ENCODE measurements at places on chromosomes 12 and 14.

GRCh38 chr12:5512601-5512970 lies 80.7 kb downstream of the NTF3 start:
- DNase-seq, result no peak

GRCh38 chr14:73752297-73752992 lies 38.3 kb upstream of the PNMA1 start:
- DNase-seq, result no peak

DNA sequence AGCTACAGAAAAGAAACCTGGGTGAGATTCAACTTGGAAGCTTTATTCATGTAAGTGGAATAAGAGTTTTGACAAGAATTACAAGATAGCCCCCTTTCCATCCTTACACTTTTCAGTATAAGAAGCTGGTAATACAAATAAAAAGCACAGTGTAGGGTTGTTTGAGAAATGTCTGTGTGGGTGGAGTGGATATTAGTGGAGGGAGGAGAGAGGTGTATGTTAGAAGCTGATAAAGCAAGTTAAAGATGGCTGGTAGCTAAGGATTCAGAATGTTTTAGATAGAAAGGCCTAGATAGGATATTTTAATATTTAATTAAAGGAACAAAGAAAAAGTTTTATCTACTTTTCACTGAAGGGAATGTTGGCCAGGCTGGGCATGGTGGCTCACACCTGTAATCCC lies 12.5 kb downstream of the CFAP54 start:
- DNase-seq, result no peak

DNA sequence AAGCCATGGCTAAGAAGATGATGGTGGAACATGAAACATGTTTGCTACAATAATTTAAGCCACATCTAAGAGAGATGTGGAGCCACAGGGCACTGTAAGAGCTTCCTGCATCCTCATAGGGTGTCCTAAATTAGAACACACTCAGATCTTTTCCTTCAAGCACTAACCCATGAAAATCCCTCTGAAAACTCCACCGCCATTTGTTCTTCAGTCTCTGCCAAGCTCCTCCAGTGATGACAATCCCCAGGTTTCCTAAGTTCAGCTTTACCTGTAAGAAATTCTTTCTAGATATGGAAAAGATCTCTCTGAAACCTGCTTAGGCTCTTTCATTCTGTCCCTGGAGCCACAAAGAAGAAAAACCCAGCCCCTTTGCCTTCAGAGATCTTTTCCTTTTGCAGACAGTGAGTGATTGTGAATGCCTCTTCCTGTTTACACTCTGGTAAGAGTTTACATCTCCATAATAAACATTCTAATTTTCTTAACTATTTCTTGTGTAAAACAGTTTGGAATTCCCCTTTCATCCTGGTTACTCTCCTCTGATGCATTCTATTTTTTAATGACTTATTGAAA lies 907.2 kb downstream of the VRK1 start:
- DNase-seq, result no peak

DNA sequence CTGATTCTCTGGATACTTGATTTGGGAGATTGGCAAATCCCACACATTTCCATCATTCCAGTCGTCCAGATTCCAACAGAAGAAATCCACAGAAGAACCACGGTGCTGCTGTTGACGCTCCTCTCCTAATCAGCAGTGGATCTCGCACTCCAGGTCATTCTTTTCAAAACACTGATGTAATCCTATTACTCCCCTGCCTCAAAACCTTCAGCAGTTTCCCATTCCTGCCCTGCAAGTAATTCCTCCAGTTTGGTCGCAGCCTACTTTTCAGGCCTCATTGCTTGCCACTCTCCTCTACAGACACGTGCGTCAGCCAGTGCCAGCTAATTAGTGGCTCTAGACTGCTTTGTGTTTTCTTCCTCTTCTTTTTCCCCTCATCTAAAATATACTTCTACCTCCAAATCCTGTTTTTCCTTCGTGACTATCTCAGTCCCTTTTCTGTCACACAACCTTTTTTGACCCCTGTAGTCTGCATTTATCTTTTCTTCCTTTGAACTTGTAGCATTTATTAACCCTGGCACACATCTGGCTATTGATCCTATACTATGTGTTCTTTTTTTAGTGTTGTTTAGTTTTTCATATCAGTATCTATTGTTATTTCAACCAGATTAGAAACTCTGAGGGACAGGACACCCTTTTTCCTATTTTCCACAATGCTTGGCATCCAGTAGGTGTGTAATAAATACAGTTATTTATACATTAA lies 36.8 kb downstream of the PRORP start:
- DNase-seq, result no peak

DNA sequence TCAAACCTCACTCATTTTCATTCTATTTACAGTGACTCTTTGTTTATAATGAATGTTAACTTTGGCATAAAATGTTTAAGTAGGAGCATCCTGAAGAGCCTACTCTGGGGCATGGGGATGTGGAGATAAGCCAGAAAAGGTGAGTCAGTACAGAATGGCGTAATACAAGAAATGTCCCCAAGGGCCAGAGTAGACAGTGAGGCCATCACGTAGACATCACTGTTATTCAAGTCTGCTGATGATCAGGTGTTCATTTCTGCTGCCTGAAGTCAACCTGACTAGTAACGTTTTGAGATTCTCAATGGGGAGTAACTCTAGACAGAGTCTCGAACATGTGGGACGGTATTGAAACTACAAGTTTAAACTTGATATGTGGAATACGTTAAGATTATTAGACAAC lies 47.6 kb upstream of the PKP2 start:
- DNase-seq, result no peak

GRCh38 chr12:59066445-59066844 lies 146.1 kb upstream of the LRIG3 start:
- no peak for DNase-seq

GRCh38 chr12:22332202-22332601 lies 2.3 kb downstream of the ST8SIA1 start:
- DNase-seq, result no peak

- DNase-seq, result no peak
These were observed 24.7 kb downstream of the RTRAF start for GRCh38 chr14:52013984-52014600.

DNA sequence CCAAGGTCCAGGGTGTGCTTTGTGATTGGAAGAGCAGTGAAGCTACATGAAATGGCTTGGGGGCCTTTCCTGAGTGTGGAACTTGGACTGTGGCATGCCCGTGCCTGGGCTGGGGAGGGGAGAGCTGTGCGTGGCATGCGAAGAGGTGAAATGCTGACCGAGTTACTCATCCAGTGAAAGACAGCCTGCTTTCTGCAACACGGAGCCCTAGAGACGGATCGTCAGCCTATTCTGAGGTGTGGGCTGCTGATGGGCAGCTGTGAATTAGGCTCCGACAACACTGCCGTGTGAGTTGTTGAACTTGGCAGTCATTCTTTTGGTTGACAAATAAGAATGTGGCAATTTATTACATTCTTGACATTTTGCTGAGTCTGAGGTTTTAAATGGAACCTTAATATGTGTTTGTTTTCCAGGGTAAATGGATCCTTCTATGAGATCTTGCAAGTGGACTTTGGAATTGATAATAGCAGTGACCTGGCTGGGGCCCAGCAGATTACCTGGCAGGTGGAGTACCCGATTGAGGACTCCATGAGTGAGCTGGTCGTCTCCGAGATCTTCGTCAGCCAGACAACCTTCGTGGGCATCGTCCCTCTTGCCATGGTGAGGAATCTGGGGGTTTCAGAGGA lies 453.9 kb downstream of the AACS start:
- DNase-seq, result no peak

- no peak for DNase-seq
These were observed 44.7 kb upstream of the CHST11 start for GRCh38 chr12:104411826-104412641.

DNA sequence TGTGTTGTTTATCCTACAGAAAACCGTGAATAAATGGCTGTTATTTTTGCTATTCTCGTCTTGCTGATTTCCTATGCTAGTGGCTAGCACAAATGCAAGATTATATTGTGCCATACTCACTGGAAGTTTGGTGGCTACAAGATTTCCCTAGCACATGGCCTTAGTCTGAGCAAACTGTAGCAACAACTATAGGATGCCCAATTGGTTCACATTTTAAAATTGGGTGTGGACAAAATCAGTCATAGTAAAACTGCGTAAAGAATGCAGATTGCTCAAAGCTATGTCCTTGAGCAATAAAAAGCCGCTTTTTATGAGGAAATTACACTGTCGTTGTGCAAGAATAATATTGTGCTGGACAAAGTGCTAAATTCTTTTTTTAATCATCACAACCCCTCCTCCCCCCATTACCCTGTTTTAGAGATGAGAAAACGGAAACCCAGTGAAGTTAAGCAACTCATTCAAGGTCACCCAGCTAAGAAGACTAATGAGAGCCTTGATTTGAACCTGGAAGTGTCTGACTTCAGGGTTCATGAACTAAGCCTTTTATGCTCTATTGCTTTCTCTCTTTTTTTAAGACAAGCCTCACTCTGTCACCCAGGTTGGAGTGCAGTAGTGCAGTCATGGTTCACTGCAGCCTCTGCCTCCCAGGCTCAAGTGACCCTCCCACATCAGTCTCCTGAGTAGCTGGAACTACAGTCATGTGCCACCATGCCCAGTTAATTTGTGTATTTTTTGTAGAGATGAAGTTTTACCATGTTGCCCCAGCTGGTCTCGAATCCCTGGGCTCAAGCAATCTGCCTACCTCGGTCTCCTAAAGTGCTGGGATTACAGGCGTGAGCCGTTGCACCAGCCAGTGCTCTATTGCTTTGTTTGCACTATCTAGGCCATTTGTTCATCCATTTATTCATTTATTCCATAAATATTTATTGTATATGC lies 73.6 kb downstream of the SRGAP1 start:
- DNase-seq, result no peak

DNA sequence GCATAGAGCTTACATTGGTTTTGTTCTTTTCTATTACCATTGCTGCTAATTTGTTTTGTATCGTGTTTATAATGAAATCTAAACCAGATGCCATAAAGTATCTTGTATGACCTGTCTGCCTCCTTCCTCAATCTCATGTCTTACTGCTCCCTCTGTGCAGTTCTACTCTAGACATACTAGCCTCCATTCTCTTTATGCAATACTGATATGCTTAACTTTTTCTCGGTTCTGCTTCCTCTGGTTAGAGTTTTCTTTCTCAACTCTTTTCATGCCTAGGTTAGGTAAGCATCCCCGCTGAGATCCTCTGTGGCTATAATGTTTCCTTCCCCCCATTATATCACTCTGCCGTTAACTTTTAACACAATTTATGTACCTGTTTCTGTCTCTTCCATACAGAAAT lies 852.3 kb downstream of the TRHDE start:
- DNase-seq, result no peak

DNA sequence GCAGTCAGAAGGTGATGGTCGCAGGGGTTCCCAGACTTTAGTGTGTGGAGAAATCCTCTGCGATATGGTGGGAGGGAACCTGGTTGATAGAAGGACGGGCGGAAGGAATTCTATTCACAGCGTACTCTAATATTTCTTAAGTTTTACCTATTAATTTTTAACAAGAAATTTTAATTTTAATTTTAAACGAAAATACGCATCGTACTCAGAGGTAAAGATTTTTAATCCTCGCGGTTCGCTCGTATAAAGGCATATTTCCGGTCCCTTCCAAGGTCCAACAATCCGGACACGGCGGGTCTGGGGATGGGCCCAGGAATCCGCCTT lies 338 bp upstream of the SLC48A1 start:
- no peak for DNase-seq

DNA sequence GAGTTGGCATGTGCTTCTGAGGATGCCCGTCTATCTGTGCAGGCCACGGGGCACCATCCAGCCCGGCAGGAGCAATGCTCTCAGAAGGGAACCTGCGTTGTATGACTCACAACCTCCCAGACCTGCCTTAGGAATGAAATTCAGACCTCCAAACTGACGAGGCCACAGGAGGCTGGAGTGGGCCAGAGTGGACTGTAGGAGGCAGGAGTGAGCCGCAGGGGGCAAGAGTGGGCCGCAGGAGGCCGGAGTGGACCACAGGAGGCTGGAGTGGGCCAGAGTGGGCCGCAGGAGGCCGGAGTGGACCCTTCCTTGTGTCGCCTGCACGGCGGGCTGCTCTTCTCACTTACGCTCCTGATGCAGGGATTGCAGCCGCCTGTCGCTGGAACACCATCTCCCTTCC lies 11.1 kb upstream of the FBRSL1 start:
- no peak for DNase-seq

DNA sequence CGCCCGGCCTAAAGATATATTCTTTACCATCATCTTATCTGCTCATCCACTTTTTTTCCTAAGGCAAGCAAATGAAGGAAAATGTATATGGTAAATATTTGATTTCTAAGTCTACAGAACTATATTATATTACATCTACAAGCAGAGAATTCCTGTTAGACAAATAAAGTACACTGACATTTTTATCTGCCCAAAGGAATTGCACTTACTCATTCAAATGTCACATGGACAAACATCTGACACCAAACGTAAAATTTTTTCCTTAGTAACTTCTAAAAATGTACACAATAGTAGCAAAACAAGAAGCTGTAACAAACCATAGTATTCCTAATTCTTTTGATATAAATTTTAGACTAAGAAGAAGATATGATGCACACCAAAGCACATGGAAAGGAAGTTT lies 51.0 kb downstream of the SPPL3 start:
- DNase-seq, result no peak

DNA sequence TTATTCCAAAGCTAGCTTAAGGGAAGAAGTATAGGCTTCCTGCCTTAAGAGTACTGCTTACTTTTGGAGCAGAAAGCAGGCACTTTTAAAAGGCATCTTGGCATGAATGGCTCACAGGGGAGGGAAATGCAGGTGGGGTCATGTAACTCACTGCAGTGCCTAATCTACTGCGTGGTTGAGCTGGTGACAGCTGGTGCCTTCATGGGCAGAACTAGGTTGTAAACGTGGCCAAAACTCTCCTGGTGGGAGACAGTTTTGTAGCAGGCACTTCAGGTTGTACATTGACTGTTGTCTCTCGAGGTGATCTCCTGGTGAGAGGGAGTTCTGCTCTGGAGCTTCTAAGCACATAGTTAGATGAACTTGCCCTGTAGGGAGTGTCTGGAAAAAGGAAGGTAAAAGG lies 962.5 kb downstream of the DIO2 start:
- no peak for DNase-seq

- DNase-seq, result no peak
These were observed 98.3 kb downstream of the TTC7B start for GRCh38 chr14:90717916-90718315.

DNA sequence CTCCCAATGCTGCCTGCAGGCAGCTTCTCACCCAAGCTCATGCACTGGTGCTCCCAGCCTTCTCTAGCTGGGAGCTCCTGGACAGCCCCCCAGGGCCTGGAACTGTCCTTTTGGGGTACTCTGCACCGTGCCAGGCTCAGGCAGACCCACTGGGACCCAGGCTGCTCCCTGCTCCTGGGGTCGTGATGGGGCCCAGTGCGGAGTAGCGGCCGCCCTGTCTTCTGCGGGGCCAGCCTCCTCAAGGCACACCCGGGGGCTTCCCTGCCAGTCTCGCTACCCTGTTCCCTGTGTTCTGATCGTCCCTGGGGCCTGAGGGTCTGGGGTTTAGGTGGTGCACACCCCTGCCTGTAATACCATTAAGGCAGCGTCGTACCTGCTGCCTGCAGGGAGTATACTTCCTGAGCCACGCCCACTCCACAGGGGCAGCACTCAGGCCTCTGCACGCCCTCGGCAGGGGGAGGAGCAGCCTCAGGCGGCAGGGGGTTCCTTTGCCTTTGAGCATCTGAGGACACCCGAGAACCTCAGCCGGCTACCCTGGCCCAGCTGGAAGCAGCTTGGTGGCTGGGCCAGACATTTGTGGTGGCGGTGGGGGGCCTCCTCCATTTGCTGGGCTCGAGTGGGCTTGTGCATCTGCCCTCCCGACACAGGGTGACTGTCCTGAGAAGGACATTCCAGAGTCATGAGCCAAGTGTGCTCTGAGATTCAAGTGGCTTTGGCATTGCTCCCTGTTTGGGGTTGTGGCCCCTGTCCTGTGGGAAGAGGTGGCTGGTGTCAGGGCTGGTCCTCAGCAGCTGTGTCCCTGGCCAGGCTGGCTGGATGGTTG lies 9.2 kb upstream of the CRIP2 start:
- no peak for DNase-seq

- DNase-seq, result no peak
These were observed 93.9 kb upstream of the RASSF8 start for GRCh38 chr12:25864306-25865276.
